Kidney capillary endothelial cell (primary cell): ENCODE measurements at places on chromosomes 16 and 17.

DNA sequence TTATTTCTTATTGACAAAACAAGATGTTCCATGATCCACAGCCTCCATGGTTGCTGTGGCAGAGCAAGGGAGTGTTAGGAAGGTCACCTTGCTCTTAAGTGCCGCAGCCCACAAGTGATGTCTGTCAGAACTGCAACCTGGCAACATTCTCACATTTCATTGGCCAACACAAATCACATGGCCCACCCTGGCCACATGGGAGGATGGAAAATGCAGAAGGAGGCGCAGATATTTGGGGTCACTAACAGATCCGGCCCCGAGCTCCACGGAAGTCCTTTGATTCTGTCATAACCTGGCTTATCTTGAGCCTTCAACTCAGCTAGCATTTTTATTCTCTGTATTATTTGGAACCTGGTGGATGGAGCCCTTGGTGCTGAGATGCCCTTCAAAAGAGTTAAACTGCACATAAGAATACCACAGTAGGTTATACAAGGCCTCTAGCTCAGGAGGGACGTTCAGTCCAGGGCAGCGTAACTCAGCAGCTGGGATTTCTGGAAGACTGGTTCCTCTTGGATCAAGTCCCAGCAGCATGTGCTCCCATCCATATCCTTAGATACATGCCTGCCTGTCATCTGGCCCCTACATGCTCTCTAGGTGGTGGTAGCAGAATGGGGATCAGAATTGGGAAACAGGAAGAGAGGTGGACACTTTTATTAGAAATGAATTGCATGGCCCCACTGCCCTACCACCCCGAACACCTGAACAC is 508.1 kb downstream of the HAPSTR1 start:
- DNase-seq: no peak

- DNase-seq: no peak
Observed at GRCh38 chr16:77555126-77555525, 120.3 kb upstream of the ADAMTS18 start.

DNA sequence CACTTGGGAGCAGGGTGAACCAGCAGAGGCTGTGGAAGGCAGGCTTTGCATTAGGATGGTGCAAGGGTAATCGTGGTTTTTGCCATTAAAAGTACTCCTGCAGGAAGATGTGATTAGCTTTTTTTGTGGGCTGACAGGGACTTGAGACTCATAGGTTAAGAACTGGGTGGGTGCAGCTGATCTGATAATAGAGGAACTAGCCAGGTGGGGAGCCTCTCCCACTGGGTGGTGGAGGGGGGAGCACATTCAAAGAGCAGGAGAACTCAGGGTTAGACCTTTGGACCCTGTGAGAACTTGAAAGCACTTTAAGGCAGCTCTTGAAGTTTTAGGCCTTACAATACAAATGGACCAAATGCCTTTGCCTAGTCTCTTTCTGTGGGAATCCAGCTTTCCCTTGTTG is 32.4 kb downstream of the CCL4 start:
- DNase-seq: no peak

DNA sequence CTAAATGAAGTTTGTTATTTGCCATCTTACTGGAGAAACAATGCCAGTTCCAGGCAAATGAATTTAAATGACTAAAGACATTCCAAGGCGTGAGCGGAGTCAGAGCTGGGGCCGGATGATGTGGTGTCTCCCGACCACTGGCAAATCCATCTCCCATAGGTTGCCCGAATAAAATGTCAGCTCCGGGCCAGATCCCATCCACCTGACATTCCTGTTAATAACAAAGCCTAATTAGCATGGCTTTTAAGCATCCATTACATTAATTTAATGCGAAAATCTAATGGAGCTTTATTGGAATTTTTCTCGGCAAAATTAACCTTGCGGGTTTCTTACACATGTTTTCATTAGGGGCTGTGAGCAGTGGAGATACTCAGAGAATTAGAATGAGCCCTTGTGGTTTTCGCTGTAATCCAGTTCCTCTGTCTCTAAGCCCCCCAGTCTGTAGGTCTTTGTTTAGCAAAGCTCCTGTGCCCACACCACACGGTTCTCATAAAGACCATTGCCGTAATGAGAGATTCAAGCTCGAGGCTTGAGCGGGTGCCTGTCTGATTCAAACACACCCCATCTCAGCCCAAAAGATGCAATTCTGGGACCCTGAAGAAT is 123.3 kb downstream of the CCT6B start:
- no peak for DNase-seq

GRCh38 chr16:11550791-11551498 is 35.8 kb downstream of the LITAF start:
- no peak for DNase-seq

GRCh38 chr17:55577687-55578086 is 66.4 kb upstream of the SMIM36 start:
- DNase-seq: no peak

- DNase-seq: no peak
Observed at GRCh38 chr16:70652322-70652721, 6.0 kb downstream of the IL34 start.
